ENCODE measurements at places on chromosomes 5 and 9.

- no peak for DNase-seq
Observed at GRCh38 chr5:34531751-34532360, 124.3 kb upstream of the RAI14 start.

DNA sequence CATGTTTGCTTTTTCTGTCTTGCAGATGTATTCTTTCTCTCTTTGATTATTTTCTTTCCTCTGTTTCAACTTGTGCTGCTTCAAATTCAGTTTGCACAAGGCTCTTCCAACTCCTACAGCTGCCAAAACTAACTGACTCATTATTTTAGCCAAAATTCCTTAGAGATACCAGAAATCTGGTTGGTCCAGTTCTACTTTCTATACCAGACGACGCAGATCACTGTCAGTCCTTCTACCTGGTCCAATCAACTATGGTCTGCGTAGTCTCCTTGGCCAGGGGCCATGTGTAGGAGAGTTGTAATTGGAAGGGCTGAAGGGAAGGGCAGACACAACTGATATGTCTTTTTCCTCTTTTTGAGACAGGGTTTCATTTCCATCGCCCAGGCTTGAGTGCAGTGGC lies 51.9 kb upstream of the JAK2 start:
- no peak for DNase-seq

- no peak for DNase-seq
Observed at GRCh38 chr5:109573766-109574165, 116.0 kb upstream of the MAN2A1 start.

- no peak for DNase-seq
Observed at GRCh38 chr5:105735704-105736103, 1935.0 kb downstream of the EFNA5 start.

- DNase-seq = no peak
Observed at GRCh38 chr5:103211576-103212561, 46.7 kb upstream of the MACIR start.

DNA sequence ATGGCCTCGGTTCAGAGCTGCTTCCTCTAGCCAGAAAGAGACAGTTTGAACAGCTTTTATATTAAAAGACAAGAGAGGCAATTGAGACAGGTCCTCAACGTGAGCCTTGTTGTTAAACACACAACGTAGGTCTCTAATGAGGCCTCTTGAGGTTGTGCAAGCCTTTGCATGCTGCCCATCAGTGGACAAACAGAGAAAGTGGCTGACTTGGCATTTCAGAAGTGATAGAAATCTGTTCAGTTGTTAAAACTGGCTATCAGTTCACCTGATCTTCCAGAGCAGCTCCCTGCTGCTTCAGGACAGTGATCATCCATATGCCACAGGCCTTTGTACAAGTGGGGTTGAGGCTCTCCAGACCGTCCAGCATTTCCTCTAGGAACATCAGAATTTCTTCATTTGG lies 58.8 kb downstream of the MROH2B start:
- DNase-seq = no peak

DNA sequence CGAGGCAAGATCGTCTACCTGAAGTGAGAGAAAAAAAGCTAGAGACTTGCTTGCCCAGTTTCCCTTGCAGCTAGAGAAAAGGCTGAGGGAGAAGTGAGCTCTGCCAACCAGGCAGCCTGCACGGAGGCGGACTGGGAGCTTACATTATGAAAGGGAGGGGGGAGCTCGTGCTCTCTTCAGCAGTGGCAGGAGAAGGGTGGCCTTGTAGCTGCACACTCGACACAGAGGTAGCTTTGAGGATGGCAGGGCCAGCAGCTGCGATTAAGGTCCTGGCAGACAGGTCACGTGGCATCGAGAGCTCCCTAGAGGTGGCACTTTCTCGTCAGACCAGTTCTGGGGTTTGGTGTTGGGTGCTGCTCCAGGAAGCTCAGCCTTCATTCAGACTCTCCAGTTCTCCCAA lies 26.7 kb downstream of the APBA1 start:
- DNase-seq = no peak

DNA sequence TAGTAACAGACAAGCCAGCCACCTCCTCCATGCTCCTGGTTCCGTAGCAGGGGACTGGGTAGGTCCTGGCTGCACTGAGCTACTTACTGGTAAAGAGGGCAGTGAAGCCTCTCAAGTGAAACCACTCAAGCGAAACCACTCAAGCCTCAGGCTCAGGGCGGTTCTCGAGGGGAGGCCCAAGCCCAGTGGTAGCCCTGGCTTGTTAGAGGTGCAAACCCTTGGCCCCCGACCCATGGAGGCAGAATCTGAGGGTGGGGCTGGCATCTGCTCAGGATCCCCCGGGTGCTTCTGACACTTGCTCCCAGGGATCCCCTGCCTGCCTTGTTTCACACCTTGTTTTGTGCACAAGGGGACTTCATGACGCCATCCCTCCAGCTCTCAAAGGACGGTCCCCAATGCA lies 76.5 kb upstream of the OLFM1 start:
- DNase-seq = no peak

DNA sequence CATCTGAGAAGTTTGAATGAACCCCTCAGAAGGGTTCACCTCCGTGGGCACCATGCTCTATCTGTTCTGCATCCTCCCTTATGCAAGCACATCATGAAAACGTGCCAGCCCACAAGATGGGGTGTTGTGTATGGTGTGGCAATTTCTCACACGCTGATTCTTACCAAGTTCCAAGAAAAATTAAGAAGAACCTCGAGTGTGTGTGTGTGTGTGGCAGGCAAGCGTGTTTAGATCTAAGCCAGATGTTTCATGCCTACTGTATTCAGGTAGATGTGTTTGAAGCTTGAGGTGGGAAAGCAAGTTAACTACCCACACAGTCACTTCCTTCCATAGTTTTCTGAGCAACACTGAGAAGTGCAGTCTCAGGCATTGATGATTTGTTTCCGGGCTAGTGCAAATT lies 77.7 kb upstream of the GNA14 start:
- DNase-seq = peak; percentile 49

- DNase-seq = no peak
Observed at GRCh38 chr9:124968238-124968637, 27.4 kb upstream of the GOLGA1 start.

GRCh38 chr5:61887271-61887670 lies 418.7 kb upstream of the KIF2A start:
- DNase-seq = no peak

Measured in stimulated activated CD4-positive, alpha-beta T cell treated with anti-CD3 and anti-CD28 coated beads, Interleukin-1b, Interleukin-23, amount 100 ng/mL, for 48 hours (primary cell).